Smooth muscle cell of trachea (primary cell): ENCODE measurements at places on chromosomes 1 and 21. TPM values are rescaled to one million over a fixed set of nuclear protein-coding genes. Genes with fewer than 3 reads are reported as not detected.

Gene C1orf115
- 0.50 and 0.87 TPM in 2 replicates for total RNA-seq

Gene SPRR1B
- not detected in 2 replicates for total RNA-seq

Gene RBM11
- total RNA-seq, result 0.58 TPM in 1 of 2 replicates, not detected in the other

Gene NHLH1
- total RNA-seq, result not detected in 2 replicates

Gene FAM72C
- total RNA-seq, result 1.5 TPM in 1 of 2 replicates, not detected in the other

Gene CD1D
- total RNA-seq, result 0.50 TPM in 1 of 2 replicates, not detected in the other

Gene TAS1R3
- total RNA-seq, result 0.15 and 0.50 TPM in 2 replicates

Gene DPT
- total RNA-seq, result 1.8 and 2.3 TPM in 2 replicates

Gene FCRL4
- not detected in 2 replicates for total RNA-seq

Gene CNIH3
- total RNA-seq, result 15.7 and 18.4 TPM in 2 replicates

Gene OR6K3
- total RNA-seq, result under 0.01 TPM in 1 of 2 replicates, not detected in the other

Gene UQCRH
- 196 and 580 TPM in 2 replicates for total RNA-seq

Gene MTARC1
- 1.2 and 3.0 TPM in 2 replicates for total RNA-seq

Gene KCNK1
- total RNA-seq, result 4.0 and 7.4 TPM in 2 replicates

Gene SDHC
- total RNA-seq, result 29.6 and 38.7 TPM in 2 replicates

Gene LCE6A
- not detected in 2 replicates for total RNA-seq

Gene CXADR
- total RNA-seq, result 1.2 and 2.2 TPM in 2 replicates

Gene SLC6A17
- total RNA-seq, result 0.29 and 0.33 TPM in 2 replicates

Gene HUNK
- not detected in 2 replicates for total RNA-seq

Gene ATXN7L2
- 1.7 and 3.3 TPM in 2 replicates for total RNA-seq

Gene TAF5L
- 13.5 and 14.4 TPM in 2 replicates for total RNA-seq

Gene KRTAP19-3
- not detected in 2 replicates for total RNA-seq

Gene OR2T11
- not detected in 2 replicates for total RNA-seq

Gene VPS45
- 39.0 and 49.9 TPM in 2 replicates for total RNA-seq

Gene DCST1
- total RNA-seq, result not detected in 2 replicates

Gene BTBD8
- total RNA-seq, result 6.7 and 8.1 TPM in 2 replicates

Gene HMGCS2
- not detected in 2 replicates for total RNA-seq

Gene KCNQ4
- under 0.01 TPM in 2 replicates for total RNA-seq
